ENCODE measurements at places on chromosomes 4 and X.

GRCh38 chr4:168900080-168900479 lies 110.0 kb downstream of the CBR4 start:
- no peak for DNase-seq

GRCh38 chr4:74018771-74019170 lies 19.7 kb downstream of the CXCL3 start:
- no peak for DNase-seq

DNA sequence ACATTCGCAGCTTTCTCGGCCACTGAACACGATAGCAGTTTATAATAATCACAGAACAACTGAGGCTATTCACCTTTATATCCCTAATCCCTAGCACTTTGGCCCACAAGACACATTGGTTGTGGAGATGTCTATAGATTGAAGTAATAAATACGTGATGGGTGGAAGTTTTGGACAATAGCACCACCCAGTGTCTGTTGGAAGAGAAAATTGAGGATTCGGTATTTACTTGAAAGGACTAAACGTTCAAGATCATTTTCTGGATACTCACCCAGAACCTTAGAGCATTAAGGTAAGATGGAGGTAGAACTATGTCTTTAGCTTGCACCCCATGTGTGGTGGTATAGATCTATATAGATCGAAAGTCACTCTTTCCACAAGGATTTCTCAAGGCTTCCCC lies 787 bp upstream of the TMSB15A start:
- DNase-seq = no peak

DNA sequence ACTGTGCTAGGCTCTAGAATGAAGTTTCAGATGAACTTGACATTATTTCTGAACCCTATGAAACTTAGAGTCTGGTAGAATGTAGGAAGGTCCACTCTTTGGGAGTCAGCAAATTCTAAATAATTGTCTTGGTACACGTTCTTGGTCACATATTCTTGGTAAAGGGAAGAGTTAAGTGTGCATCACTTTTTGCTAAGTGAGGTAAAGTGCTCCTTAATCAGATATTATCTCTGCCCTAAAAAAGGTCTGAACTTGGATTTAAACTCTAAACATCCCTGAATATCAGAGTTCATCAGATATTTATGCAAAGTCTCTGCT lies 7.2 kb downstream of the OCIAD2 start:
- DNase-seq = no peak

DNA sequence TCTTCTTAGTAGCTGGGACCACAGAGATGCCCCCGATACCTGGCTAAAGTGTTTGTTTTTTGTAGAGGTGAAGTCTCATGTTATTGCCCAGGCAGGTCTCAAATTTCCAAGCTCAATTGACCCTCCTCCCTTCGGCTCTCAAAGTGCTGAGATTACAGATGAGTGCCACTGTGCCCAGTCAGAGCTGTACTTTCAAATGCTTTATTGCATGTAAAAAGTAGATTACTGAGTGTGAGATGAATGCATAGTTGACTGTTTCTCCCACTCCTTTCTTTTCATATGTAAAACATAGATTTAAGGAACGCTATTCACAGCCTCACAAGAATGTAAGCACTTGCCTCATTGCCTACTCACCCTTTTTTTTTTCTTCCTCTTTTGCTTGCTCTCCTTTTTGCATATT lies 984.4 kb upstream of the PABPC4L start:
- no peak for DNase-seq

DNA sequence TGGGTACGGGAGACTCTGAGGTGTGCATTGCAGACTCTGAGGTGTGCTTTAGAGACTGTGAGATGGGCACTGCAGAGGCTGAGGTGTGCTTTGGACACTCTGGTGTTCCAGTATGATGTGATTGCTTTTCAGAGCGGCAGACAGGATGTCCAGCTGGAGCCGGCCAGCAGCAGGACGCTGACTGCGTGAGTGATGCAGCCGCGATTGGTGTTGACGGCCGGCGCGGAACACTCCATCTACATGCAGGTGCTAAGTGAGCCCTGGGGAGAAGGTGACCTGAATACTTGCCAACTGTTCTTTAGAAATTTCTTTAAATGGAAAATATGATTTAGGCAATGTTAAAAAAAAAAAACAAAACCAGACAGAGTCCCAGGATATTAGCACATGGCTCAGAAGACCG lies 103.1 kb upstream of the PPP2R3B start:
- no peak for DNase-seq

- no peak for DNase-seq
Observed at GRCh38 chrX:101759000-101759399, 99.3 kb upstream of the ARMCX2 start.

GRCh38 chr4:78156520-78156919 lies 99.4 kb downstream of the FRAS1 start:
- no peak for DNase-seq

DNA sequence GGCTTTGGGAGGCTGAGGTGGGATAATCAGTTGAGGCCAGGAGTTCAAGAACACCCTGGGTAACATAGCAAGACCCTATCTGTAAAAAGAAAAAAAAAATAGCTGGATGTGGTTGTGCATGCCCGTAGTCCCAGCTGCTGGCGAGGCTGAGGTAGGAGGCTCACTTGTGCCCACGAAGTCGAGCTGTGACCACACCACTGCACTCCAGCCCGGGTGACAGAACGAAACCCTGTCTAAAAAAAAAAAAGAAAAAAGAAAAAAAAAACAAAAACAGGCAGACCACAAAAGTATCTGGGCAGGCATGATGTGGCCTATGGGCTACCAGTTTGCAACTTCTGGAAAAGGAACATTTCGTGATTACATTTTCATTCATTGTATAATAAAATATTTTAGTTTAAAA lies 38.1 kb upstream of the RASGEF1B start:
- no peak for DNase-seq

Data from stimulated activated CD4-positive, alpha-beta T cell treated with anti-CD3 and anti-CD28 coated beads, Interleukin-15, amount 100 ng/mL, for 1 hour (primary cell).